ENCODE measurements at places on chromosomes 16 and 17.

GRCh38 chr16:67419502-67419901 is 3.2 kb upstream of the ZDHHC1 start:
- no peak for DNase-seq

DNA sequence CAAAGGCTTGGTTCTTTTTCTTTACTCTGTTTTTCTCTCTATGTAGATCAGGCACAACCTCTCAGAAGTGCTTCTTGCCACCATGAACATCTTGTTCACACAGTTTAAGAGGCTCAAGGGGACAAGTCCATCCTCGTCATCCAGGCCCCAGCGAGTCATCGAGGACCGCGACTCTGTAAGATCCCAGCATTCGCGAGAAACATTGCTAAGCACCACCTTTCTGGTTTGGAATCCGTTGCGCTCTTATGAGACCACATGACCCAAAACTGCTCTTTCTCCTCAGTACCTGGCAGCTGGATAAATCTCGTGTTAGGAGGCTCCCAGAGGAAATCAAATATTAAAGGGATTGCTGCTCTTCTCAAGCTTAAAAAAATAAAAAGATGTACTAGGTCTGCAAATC is 23.3 kb upstream of the SLC12A3 start:
- no peak for DNase-seq

DNA sequence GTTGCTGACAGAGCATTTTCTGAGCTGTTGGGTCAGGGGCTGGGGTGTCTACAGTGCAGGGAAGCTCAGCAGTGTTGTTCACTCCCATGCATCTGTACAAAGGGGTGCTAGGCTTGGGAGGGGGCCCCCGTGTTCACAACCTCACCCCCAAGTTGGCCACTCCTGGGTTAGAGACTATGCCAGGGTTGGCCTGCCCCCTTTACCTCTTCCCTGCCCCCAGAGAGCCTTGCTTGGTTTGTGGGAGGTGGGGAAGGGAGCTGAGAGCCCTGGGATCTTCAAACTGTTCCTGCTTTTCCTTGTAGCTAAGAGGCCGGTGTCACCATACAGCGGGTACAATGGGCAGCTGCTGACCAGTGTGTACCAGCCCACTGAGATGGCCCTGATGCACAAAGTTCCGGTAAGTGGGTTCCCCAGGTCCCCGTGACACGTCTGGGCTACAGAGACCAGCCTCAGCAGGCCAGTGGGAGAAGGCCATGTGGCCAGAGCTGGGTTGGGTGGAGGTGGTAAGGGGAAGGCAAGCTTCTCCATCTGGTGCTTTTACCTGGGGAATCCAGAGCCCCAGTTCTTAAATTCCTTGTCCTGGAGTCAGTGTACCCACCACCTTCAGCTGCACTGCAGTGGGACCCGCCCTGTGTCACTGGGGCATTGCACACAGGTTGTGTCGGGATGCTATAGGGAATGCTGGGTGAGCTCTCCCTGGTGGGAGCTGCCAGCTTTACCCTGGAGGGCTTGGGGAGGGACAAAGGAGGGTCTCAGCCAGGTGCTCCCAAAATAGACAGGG is 11.8 kb downstream of the GPRC5C start:
- no peak for DNase-seq

- DNase-seq: no peak
These were observed 340.3 kb upstream of the CDH5 start for GRCh38 chr16:66026211-66026610.

DNA sequence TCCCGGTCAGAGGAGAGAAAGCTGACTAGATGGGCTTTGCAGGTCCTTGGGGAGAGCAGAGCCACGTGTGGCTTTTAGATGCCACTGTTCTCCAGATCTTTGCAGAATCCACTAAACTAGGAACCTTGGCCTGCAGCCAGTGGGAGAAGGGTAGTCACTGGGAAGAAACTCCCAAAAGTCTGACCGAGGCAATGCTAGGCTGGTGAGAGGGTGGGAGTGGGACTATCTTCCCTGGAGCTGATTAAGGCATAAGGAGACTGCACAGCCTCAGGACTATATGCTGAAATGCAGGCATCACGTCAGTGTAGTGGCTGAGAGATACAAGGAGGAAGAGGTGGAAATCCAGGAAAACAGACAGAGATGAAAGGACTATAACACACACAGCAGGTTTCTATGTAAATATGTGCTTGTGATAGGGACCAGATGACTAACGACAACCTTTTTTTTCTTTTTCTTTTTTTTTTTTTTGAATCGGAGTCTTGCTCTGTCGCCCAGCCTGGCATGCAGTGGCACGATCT is 2.2 kb upstream of the GSDMA start:
- no peak for DNase-seq

GRCh38 chr17:79615446-79615845 is 4.6 kb upstream of the RBFOX3 start:
- DNase-seq: no peak

- DNase-seq: no peak
These were observed 142.7 kb upstream of the C17orf78 start for GRCh38 chr17:37233036-37233435.

GRCh38 chr17:62987136-62987535 is 21.1 kb downstream of the TANC2 start:
- no peak for DNase-seq

All from caudate nucleus (tissue), 63 donors.